ENCODE measurements at places on chromosomes 5 and 9.

- DNase-seq = no peak
These were observed 309.8 kb downstream of the TRPM3 start for GRCh38 chr9:70811638-70812037.

DNA sequence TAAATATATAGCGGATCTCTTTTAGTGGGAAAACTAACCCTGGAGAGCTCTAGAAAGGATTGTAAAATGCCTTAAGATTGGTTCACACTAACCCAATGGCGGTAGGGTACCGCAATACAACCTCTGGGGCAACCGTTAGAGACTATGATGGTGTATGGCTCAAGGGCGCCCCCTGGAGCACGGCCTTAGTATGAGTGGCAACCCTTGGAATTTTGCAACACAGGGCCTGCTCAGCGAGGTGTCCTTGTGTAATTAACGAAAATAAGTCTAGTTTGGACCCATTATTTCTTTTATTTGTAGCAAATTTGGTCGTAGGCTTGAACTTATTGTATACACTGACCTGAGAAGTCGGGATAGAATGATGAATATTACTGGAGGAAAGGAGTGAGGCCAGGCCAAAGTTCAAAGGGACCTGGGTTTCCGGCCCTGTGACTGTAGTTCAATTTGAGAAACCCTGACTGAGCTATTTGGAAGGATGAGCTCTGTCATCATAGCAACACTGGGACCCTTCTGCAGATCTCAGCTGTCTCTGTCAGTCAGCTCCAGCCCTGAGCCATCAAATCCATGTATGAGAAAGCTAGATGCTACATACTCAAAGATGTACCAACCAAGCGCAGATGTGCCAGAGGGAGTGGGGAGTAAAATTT lies 54.8 kb downstream of the CAMK4 start:
- peak; percentile 63 for DNase-seq

DNA sequence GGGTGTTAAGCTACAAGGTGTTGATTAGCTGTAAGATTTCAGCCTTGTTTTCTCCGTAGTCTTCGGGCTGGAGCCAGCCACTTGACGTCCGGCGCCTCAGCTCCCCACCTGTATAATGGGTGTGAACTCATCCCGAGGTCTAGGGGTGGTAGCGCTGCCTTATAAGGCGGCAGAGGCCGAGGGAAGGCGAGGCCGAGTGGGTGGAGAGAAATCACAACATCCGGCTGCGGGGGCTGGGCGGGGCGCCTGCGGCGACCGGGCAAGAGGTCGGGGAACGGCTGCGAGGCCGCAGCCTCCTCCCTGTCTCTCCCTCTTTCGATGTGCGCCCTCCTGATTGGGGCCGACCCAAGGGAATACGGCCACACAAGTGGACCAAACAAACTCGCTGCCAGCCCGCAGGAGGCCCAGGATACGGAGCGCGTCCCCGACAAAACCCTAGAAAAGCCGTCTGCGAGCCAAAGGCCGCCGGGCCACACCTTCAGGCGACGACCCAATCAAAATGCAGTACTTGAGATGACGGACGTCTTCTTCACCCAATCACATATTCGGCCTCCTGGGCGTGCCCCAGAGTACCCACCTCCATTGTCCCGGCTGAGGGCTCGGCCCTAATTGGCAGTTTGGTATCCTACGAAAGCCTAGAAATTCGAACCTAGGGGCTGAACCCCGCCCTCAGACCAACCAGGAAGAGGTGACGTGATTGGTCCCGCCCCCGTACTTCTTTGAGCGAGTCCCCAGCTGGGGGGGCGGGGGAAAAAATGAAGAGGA lies 493 bp upstream of the GRK6 start:
- DNase-seq = peak; percentile 100

- DNase-seq = no peak
These were observed 33.4 kb upstream of the TRAF1 start for GRCh38 chr9:120960001-120960400.

GRCh38 chr9:91259162-91259561 lies 102.6 kb downstream of the AUH start:
- DNase-seq = no peak

DNA sequence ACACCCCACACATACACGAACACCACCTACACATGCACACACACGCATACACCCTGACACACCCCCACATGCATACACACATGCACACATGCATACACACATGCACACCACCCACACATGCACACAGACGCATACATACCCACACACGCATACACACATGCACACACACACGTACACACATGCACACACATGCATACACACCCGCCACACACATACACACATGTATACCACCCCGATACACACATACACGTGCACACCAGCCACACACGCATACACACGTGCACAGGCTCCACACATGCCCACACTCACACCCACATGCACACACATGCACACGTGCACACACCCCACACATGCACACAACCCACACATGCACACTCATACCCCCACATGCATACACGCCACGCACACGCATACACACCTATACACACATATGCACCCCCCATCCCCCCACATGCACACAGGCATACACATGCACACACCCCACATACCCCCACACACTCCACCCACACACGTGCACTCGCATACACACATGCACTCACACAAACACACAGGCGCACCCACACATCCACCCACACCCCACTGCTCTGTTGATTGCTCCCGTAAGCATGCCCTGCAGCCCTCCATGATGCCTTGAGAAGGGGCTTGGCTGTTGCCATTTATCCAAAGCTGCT lies 119.3 kb downstream of the COL5A1 start:
- no peak for DNase-seq

DNA sequence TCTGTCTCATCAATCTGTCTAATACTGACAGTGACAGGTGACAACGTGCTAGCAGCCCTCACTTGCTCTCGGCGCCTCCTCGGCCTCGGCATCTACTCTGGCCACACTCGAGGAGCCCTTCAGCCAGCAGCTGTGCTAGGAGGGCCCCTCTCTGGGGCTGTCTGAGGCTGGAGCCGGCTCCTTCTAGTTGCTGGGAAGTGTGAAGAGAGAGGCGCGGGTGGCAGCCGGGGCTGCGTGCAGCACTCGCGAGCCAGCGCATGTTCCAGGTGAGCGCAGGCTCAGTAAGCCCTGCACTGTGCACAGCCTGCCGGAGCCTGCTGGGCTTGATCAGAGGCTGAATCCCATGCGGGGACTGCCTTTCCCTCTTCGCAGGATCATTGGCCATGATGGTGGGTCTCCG lies 330.7 kb downstream of the CDH10 start:
- no peak for DNase-seq

GRCh38 chr5:149824846-149825245 lies 94.7 kb downstream of the PPARGC1B start:
- DNase-seq = no peak

DNA sequence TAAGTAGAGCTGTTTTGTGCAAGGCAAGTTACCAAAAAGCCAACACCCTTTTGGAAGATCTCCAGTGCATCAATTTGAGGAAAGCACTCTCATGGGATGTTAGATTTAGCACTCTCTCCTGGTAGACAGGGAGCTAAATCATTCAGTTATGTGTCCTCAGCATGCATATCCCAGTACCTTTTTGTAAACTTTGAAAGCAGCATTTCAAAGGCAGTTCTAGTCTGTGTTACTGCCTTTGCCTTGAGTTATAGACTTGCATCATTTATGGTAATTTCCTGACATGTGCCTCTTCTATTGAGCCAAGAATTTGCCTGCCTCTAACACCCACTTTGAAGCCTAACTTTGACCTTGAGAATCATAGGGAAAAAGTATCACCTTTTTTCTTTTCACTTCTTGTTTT lies 120.6 kb downstream of the KIF4B start:
- no peak for DNase-seq

- DNase-seq = no peak
These were observed 12.3 kb downstream of the GAPT start for GRCh38 chr5:58503390-58504046.

DNA sequence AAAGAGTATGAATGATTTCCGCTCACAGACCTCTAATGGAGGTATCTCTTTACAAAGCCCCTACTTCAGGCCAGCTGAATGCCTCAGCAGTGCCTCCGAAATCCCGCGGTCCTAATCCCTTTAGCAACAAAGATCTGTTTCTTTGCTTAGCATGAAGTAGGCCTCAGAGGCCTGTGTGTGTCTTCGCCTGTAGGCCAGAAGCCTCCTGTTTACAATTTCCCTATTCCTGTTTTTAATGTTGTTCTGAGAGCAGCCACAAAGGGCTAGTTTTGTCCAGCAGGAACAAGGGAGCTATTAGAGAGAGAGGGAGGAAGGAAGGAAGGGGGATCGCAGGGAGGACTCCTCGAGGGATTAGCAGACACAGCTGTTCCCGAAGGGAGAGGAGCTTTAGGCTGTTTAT lies 166.4 kb upstream of the SPRY4 start:
- peak; percentile 80 for DNase-seq

DNA sequence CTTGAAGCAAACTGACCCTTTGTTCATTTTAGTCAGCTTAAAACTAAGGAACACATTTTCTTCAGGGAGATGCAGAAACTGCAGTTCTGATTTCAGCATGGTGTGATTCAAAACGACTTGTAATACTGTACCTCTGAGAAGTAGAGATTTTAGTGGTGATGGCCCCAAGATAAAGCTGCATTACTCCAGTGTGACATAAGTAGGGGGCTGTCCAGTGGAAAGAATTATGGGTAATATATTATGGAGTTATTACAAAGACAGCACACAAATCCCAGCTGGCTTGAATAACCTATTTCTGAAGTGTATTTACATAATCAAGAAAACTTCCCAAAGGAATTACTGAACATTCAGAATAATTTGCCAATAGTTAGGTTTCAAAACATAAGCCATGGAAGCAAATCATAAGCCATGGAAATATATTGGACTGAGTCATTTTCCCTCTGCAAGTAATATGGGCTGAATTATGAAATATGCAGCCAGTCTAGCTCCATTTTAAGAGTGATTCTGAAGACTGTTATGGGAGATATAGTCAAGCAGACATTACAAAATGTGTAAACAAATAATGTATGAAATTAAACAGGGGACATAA lies 133.7 kb upstream of the FBXL17 start:
- DNase-seq = no peak

DNA sequence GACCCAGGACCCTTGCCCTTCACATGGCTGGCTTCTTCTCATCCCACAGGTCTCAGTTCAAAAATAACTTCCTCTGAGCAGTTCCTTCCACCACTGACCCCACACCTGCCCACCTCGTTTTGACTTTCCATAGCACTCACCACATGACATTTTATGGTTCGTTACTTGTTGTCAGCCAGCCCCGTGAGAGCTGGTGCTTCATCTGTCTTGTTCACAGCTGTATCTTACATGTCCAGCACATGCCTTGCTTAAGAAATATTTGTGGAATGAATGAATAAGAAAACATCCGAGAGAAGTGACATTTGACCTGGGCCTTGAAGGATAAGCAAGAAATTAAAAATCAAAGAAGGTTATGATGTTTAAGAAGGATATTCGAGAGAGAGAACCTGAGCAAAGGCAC lies 193.9 kb downstream of the RFK start:
- no peak for DNase-seq

GRCh38 chr5:5179079-5179478 lies 38.9 kb downstream of the ADAMTS16 start:
- DNase-seq = no peak

GRCh38 chr5:78514427-78515330 lies 133.9 kb downstream of the LHFPL2 start:
- no peak for DNase-seq

GRCh38 chr5:143600396-143601075 lies 197.1 kb upstream of the NR3C1 start:
- no peak for DNase-seq

GRCh38 chr9:77750284-77750683 lies 102.2 kb upstream of the GNA14 start:
- DNase-seq = no peak

- DNase-seq = no peak
These were observed 131.2 kb upstream of the KLF4 start for GRCh38 chr9:107620801-107621200.

GRCh38 chr9:84950879-84951811 lies 281.6 kb downstream of the NTRK2 start:
- DNase-seq = no peak

DNA sequence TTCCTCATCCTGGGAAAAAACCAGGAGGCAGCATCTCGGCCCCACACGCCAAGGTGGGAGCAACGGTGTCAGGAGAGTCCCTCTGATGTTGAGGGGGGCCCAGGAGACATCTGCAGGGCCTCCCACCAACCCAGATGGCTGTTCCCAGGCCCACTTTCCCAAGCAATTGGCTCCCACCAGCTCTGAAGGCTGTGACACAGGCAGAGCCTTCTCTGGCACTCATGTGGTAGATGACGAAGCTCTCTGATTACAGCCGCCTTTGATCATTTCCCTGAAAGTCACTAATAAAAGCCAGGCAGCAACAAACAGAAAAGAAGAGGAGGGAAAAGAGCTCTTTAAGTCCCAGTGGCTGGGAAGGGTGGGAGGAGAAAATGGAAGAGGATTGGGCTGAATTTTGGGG lies 226.5 kb downstream of the CDK5RAP2 start:
- DNase-seq = no peak

DNA sequence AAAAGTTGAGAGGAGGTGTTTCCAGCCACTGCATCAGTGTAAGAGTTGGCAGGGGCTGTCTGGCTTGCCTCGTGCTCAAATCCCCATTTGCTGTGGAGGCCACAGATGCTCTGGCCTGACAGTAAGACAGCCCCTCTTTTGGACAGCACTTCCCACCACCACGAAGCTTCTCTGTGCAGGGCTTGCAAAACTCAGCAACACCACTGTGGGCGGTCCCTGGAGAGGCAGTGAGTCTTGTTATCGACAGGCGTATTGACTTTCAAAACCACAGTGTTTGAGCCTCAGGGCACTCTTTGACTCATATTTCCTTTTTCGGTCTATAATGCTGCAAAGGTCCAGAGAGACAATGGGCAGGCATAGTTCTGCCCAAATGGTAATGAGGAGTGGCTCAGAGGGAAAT lies 539.5 kb downstream of the EBF1 start:
- no peak for DNase-seq

DNA sequence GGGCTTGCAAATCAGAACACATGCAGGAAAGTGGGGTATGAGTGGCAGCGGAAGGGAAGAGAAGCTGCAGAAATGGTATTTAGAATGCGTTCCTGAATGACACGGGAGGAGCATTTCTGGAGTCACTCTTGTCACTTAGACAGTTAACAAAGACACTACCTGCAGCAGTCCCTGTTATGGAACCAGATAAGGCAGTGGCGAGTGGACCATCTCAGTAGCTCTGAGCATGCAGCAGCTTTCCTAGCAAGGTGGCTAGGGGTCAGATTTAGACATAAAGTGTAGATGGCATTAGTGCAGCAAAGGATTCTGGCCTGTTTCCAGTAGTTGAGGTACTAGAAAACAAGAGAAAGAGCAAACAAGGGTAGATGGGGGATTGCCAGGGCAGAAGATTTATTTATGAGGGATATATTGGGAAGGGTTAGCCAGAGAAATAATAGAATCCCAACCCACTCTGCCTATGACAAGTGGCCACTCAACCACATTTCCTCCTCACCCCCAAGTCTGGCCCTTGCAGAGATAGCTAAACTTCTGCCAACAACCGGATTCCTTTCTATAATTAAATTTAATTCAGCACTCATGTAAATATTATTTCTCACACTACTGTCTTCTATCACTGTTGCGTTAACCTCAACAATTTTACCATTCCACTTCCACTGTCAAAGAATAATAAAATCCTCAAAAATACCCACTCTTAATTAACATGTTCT lies 201.6 kb downstream of the DCP2 start:
- no peak for DNase-seq

All from neuronal stem cell (in vitro differentiated cells).